GM10248 (cell line): ENCODE measurements at places on chromosomes 2 and 18.
A peak's percentile ranks its signal among the peaks of the same experiment; 100 is the strongest.

DNA sequence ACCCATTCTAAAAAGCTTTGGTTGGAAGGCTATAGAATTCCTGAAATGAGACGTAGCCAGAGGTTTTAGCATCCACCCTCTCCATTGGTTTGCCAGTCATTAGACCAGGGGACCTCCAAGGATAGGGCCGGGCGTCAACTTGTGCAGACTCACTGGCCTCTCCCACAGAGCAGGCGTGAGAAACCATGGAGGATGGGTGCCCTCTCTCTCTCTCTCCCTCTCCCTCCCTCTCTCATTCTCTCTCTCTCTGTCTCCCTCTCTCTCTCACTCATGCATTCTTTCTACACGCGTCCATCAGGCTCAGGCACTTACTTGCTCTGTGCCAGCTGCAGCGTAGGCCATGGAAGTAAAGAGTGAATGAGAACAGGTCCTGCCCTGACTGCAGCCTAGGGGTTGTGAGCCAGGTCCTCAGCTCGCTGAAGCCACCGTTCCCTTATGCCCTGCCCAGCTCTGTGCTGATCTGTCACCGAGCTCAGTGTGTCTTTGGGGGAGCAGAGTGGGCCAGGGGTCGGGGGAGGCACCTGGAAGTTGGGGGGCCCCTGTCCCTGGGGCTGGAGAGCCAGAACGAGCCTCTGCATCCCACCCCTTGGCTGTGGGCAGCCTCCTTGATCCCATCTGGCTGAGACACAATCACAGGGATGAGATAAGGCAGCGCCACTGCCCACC lies 304.4 kb upstream of the HS6ST1 start:
- no peak for DNase-seq

DNA sequence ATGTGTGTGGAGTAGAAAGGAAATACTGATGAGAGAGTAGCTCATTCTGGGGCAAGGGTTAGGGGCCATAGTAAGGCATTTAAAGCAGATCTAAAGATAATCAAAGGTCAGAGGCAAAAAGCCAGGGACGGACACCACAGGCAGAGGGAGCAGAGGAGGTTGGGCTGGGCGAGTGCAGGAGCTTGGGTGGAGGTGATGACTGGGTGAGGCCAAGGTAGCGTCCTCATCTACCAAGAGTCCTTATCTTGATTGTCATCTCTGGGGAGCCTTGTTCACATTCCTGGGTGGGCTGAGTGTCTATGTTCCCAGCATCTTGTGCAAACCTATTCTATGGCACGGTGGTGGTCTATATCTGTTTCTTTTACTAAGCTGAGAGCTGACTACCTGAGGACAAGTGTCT lies 26.1 kb upstream of the SAG start:
- DNase-seq = no peak

DNA sequence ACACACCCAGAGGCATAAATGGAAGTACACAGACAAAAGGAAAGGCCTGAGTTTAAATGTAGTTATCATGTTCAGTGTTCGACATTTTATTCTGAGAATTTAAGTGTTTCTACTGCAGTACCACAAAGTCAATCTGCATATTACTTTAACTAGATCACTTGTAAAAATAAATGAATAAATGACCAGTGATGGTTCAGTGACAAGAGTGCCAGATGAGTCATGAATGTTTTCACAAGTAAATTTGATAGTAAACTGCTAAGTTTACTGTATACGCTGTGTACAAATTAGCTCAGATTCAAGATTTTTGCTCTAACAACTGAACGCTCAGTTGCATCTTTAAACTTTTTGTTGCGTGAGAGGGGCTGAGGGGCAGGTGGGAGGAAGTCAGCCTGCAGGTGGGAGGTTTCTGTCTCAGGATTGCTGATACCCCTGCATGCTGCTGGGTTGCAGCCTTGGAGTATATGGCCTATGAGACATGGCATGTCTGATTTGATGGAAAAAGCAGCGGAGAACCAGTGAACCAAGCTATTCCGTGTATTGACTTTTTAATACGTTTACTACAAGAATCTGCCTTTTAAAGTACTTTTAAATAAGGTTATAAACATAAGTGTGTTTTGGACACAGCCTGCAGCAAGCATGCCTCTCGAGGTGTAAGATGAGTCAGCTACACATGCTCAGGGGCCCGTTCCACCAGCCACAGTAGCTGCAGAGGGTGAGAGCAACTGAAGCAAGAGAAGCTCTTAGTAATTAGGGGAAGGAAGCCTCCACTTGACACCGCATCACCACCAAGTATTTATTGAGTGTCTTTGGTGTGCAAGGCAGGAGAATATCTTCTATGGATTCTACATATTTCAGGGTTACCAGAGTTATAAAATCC lies 245.1 kb downstream of the NEDD4L start:
- peak; percentile 44 for DNase-seq

- DNase-seq = no peak
Observed at GRCh38 chr18:37705016-37705415, 139.4 kb upstream of the CELF4 start.

GRCh38 chr2:132400169-132400900 lies 16.3 kb upstream of the GPR39 start:
- DNase-seq = no peak

DNA sequence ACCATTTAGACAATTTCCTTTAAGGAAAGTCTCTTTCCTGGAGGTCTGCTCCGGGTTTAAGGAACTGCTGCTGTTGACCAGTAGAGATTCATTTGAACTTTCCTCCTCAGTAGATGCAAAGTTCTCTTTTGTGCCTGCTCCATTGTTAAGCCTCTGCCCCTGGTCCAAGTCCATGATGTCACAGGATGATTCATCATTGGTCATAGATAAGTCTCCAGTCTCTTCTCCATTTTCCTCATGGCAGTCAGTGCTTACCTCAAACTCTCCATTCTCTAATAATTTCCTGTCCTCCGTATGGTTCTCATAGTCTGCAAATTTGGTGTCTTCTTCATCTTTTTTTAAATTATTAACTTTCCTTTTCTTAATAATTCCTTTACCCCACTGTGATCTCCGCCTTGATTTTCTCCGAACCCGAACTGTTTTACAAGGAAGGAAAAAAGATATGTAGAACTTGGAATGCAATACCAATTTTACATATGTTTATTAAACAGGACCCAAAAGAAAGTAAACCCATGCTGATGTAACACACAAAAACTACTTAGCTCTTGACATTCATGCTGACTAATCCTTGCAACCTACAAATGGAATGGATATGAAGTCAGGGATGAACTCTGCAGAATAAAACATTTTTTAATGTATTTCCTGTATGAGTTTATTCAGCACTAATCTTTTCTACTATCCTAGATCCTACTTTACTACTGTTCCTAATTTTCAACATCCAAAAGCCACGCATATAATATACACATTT lies 169.1 kb downstream of the ATAD2B start:
- DNase-seq = no peak

DNA sequence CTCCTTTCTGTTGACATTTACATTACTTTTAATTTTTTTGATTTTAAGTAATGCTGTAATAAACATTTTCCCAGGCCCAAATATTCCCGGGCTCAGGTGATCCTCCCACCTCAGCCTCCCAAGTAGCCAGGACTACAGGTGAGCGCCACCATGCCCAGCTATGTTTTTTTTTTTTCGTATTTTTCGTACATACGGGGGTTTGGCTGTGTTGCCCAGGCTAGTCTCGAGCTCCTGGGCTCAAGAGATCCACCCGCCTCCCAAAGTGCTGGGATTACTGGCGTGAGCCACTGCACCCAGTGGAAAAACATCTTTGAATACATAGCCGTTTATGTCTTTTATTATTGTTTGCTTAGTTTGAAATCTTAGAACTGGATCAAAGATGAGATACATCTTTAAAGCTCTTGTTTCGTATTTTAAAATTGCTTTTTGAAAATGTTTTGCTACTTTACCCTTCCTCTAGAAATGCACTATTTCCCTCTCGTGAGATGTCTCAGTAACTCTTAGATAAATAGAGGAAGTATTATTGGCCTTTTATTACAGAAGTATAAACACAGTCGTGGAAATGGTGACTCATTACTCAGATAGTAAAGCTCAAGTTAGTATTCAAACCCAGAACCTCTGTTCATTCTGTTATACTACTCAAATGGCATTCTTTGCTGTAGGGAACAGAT lies 2.4 kb downstream of the SMCHD1 start:
- peak; percentile 32 for DNase-seq

DNA sequence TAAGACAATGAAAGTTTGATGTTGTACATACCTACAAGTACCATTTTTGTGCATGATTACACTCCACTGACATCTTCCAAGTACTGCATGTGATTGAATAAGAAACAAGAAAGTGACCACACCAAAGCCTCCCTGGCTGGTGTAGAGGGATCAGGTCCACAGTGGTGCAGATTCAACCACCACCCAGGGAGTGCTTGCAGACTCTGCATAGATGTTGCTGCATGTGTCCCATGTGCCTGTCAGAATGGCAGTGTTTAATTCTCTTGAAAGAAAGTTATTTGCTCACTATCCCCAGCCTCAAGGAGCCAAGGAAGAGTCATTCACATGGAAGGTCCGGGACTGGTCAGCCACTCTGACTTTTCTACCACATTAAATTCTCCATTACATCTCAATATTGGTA lies 114.5 kb downstream of the MMADHC start:
- DNase-seq = no peak

- DNase-seq = peak; percentile 19
Observed at GRCh38 chr2:128320906-128321771, 2.5 kb upstream of the HS6ST1 start.

DNA sequence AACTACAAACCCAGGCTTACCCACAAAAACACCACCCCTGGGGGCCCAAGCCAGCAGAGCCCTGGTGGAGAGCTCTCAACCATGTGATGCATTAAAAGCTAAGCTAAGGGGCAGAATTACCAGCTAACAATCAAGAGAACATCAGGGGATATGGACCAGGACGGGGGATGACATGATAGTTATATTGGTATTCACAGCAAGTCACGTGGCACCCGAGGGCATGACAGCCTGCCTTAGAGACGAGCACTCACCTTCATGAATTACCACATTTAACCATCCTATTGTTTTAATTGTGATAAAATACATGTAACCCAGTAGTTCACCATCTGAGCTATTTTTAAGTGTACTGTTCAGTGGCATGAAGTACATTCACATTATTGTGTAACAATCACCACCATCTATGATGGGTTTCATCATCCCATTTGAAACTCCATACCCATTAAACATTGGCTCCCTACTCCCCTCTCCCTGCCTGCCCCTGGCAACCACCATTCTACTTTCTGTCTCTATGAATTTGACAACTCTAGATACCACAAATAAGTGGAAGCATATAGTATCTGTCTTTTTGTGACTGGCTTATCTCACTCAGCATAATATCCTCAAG lies 245.6 kb downstream of the ANAPC1 start:
- DNase-seq = no peak

- no peak for DNase-seq
Observed at GRCh38 chr18:65751155-65752085, 608 bp downstream of the CDH7 start.

- no peak for DNase-seq
Observed at GRCh38 chr2:54810246-54810645, 86.8 kb downstream of the EML6 start.

DNA sequence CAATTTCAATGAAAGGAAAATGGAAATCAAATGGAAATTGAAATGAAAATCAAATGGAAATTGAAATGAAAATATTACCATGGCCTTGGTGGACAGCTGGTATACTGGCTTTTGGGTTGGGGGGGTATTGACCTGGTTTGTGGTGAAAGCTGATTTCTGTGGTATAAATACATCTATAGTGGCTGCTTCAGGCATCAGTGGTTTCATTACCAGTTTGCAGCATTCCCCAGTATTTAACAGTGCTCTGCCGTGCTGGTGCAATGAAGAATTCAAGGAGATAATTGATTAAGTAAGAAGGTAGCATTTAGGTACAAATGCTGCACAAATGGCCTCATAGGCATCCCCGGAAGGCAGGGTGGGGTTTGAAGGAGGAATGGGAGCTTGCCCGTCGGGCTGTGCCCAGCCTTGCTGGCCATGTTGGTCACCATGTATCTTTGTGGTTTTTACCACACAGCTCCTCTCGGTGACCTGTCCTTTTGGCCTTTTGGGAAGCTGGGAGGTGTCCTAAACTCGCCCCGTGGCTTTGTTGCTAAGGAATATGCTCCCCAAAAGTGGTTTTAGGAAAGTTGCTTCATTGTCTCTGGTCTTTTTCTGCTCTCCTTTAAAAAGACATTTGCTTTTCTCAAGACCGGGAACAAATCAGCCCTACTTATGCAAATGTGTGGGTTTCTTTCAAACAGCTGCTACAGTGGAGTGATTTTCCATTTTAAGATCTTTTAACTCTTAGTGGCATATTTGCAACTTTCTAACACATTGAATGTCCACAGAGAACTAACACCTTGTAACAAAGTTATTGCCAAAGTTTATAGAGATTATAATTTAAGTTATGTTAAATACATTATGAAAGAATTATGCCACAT lies 28.6 kb downstream of the SNTG2 start:
- DNase-seq = no peak

- no peak for DNase-seq
Observed at GRCh38 chr2:212223696-212224095, 314.9 kb downstream of the ERBB4 start.

DNA sequence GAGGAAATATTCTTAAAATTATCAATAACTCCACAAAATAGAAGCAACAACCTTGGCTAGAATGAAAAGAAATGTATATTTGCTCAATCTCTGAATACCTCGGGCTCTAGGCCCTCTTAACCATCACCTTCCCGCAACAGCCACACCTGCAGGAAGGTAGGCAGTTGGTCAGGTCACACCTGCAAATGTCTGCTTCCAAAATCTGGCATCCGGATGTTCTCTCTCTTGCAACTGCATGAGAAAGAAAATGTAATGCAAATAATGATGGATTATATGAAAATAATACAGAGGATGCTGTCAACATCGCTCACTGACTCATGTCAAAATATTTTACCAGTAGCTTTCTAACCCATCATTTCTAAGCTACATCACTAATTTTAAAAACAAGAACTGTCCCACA lies 148.3 kb downstream of the SATB2 start:
- no peak for DNase-seq

GRCh38 chr2:25204190-25204838 lies 35.9 kb upstream of the POMC start:
- DNase-seq = peak; percentile 75

DNA sequence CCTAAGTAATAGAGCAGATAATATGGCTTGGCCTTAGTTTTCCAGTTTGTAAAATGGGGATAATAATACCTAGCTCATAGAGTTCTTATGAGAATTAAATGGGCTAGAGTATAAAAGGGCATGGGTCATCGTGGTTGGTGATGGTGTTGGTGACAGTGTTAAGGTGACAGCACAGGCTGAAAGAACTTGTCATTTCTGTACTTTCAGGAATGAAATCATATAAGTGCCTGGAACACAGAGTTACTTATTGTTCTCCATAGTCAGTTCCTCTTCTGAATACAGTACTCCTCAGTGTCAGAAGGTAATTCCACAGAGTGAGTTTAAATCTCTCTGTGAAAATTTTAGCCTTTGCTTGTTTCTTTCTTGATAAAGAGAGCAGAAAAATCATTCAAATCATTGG lies 42.4 kb downstream of the KIF5C start:
- no peak for DNase-seq

GRCh38 chr2:20687260-20687832 lies 20.4 kb downstream of the GDF7 start:
- DNase-seq = no peak

GRCh38 chr2:62152000-62152399 lies 43.9 kb upstream of the B3GNT2 start:
- DNase-seq = no peak

GRCh38 chr2:25127646-25128045 lies 40.7 kb downstream of the POMC start:
- DNase-seq = no peak
